ENCODE measurements at places on chromosomes 5 and 9.

GRCh38 chr5:88845081-88845697, 37.8 kb downstream of the MEF2C start:
- DNase-seq = no peak

GRCh38 chr5:177183142-177183541, 49.6 kb downstream of the NSD1 start:
- DNase-seq = no peak

- no peak for DNase-seq
Measured at GRCh38 chr5:54311176-54311677, 854 bp upstream of the ARL15 start.

GRCh38 chr5:6195711-6196358, 182.5 kb downstream of the MED10 start:
- no peak for DNase-seq

GRCh38 chr5:54383941-54384340, 71.6 kb upstream of the HSPB3 start:
- DNase-seq = no peak

DNA sequence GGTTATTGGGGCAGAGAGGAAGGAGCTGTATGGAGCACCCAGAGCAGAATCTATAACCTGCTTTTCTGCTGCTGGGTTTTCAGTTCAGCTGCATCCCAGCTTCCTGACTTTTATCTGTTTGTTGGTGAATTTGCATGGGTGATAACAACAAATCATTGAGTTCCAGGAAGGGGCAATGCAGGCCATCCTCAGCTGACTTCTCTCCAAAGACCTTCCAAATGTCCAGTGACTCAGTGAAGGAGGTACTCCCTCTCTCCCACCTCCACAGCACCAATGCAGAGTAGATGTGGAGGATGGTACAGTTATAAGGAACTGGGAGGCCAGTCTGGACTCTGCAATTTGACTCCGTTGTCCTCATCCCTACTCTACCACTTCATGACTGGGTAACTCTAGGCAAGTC, 1.6 kb upstream of the TXN start:
- no peak for DNase-seq

- DNase-seq = peak; percentile 78
Measured at GRCh38 chr5:141747152-141748141, 65.4 kb upstream of the ARAP3 start.

GRCh38 chr9:104608336-104608735, 2.9 kb upstream of the OR13C2 start:
- DNase-seq = no peak

- no peak for DNase-seq
Measured at GRCh38 chr5:163569284-163569683, 63.9 kb downstream of the MAT2B start.

- no peak for DNase-seq
Measured at GRCh38 chr5:127876384-127876783, 173.2 kb downstream of the CCDC192 start.

DNA sequence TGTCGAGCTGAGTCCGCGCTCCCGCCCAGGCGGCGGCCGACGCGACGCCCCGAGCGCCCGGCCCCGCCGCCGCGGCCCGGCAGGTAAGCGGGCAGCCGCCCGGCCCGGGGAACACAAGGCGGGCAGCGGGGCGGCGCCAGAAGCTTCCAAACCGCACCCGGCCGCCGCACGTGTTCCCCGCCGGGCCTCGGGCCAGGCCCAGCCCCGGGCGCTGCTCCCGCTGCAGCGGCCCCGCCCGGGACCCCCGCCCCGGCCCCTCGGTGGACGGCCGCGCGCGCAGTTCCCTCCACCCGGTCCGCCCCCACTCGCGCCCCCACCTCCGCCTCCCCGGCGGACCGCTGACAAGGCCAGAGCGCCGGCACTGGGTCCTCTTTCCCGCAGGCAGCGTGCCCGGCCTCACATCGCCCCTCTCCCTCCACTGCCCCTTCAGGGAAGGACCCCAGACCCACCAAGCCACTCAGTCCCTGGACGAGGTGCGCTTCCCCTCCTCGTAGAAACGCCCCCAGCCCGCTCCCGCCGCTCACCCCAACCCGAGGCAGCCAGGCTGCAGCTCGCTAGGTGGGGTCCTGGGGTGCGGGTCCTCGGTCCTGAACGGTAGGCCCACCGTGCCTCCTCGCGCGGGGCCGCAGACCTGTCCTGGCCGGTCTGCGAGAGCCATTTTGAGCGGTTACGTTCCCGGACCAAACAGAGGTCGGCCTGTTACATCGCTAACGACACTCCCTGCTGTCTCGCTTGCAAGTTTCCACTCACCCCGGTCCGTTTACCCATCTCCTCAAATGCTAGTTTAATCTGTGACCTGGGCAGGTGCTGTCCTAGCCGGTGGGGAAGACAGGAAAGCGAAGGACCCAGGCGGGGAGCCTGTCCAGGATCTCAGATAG, 475 bp downstream of the WDR5 start:
- no peak for DNase-seq
